Fibroblast of skin of scalp (primary cell): ENCODE measurements at places on chromosomes 2 and 18.

DNA sequence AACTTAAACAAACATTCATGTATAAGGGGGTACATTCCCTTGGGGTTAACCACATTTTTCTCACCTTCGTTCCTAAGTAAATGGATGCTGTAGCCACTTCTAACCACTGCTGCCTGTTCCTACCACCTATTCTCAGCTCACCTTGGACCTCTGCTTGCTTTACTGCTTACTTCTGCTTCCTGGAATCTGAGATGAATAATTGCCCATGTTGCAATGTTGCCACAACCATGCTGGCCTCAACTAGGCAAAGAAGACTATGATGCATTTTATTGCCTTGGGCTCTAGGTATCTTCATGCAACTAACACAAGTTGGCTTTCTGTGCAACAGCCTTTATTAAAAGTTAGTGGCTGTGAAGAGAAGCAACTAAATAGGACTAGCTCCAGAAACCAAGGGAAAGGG, 106.3 kb upstream of the TCF4 start:
- DNase-seq: no peak

- peak; percentile 99 for DNase-seq
Observed at GRCh38 chr2:207334624-207335371, 169.1 kb upstream of the KLF7 start.

DNA sequence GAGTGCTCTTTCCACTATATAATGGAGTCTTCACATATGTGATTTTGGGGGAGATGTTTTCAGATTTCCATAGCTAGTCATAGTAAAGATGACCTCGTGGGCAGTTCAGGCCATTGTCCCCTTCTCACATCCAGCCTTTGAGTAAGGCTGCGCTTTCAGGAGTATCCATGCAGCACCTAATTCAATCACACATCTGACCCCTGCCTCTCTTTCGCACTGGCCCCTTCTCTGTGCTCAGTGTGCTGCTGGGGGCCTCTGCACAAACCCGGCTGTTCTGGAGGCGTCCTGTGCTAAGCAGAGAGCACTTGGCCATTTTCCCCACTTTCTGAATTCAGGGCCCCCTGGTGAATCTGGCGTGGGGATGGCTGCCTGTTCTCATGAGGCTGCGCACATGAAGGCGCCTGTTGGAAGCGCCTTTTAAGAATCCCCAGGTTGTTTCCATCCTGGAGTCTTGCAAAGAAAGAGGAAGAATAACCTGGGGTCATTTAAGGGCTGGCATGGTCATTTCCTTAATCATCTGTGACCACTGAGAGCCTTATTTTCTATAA, 96.0 kb upstream of the ALPP start:
- DNase-seq: no peak

DNA sequence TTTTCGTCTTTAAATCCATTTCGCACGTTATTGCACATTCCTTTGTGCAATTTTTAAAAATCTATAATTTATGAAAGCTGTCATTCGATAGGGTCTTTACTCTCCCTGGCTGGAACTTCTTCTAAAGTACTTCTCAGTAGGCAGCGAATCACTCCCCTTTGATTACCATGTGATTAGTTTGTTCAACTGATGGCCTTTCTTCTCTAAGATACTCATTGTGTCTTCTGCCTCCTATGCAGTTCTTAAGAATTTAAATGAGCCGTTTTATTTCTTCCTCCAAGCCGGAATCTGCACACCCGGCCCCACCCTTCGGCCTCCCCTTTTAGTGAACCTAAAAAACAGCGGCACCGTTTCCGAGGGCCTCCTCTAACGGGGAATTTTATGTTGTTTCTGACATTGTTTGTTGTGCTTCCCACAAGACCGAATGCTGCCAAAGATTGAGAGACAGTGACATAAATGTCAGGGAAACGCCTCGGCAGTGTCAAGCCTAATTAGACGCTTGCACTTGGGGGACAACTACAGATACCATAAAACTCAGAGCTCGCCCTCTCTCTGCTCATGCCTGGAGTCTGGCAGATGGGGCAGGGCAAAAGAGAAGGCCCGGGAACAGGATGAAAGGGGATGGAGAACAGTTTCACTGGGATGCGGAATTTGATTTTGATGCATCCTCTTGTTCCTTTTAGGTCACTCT, 255.3 kb downstream of the BCL11A start:
- DNase-seq: no peak

- peak; percentile 32 for DNase-seq
Observed at GRCh38 chr2:68832233-68832869, 38.8 kb downstream of the BMP10 start.

- peak; percentile 9 for DNase-seq
Observed at GRCh38 chr2:174235680-174236079, 12.7 kb downstream of the OLA1 start.

DNA sequence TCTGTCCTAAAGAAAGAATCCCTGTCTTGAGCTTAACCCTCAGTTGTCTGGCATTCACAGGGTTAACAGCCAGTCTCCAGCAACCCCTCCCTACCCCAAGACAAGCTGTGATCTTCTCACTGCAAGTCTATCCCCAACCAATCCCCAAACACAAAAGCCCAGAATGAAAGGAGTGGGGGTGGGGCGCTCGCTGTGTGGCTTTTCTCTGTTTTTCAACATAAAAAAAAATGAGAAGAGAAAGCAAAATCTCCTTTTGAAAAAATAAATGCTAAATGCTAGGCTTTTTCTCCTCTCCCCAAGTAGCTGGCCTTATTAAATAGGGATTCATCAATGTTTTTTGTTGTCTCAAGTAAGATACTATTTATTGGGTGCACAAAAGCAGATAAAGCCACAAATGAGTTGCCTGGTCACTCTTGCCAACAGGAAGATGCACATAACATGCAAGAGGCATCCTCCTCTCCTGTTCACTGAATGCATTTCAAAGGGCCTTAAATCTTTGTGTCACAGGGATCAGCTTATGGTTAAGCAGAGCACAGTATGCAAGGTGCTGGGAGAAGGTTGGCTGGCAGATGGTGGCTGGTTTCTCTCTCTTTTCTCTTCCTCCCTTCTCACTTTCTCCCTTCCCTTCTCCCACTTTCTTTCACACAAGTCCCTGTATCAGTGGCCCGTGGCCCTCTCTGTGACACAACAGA, 225.6 kb downstream of the CMPK2 start:
- no peak for DNase-seq
